ENCODE measurements at places on chromosomes 6 and 20. TPM values are rescaled to one million over a fixed set of nuclear protein-coding genes. Genes with fewer than 3 reads are reported as not detected.

DNA sequence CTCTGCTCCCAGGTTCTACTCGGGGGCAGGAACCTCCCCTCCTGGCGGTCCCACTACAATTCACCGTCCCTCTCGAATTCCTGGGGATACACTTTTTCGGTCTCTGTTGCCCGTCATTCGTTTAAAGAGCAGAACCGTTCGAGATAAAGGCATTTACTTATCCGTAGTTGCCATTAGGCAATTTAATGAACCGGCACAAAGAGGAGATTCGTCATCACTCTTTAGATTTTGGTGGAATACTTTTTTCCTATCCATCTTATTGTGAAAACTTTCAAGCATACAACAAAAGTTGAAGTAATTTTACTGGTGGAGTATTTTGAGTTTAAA is 1.2 kb upstream of the CD24 start:
- DNase-seq, result peak; percentile 25

- DNase-seq, result no peak
These were observed 32.9 kb downstream of the TRAM2 start for GRCh38 chr6:52543729-52544601.

DNA sequence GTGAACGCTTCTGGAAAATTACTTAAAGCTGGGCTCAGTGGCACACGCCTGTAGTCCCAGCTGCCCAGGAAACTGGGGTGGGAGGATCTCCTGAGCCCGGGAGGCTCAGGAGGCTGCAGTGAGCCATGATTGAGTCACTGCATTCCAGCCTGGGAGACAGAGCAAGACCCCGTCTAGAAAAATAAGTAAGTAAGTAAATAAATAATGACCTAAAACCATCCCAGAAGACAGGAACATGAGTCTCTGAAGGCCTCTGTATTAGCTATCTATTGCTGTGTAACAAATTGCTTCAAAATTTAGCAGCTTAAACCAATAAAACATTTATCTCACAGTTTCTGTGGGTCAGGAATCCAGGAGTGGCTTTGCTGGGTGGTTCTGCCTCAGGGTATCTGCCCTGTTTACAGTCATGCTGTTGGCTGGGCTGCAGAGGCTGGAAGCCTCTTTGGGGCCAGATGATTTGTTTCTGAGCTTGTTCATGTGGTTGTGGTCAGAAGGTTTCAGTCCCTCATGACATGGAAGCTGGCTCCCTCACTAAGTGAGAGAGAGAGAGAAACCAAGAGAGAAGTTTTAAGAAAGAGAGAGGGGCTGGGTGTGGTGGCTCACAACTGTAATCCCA is 48.4 kb upstream of the NCOA3 start:
- DNase-seq, result no peak

- no peak for DNase-seq
These were observed 26.5 kb upstream of the RNF24 start for GRCh38 chr20:4041748-4042411.

SALL4 gene
- polyA plus RNA-seq, result 8.1 TPM

GRCh38 chr20:39289316-39289715 is 327.2 kb downstream of the DHX35 start:
- DNase-seq, result no peak

Data from right renal pelvis (tissue), 4 donors.